CD4-positive, alpha-beta T cell treated with Interleukin-15 for 4 hours (primary cell): ENCODE measurements at places on chromosomes 13 and 19.
A peak's percentile ranks its signal among the peaks of the same experiment; 100 is the strongest.

- no peak for DNase-seq
Measured at GRCh38 chr19:57190301-57190700, 999 bp upstream of the ZNF264 start.

GRCh38 chr19:44742330-44743061, 6.0 kb upstream of the BCL3 start:
- DNase-seq = no peak

DNA sequence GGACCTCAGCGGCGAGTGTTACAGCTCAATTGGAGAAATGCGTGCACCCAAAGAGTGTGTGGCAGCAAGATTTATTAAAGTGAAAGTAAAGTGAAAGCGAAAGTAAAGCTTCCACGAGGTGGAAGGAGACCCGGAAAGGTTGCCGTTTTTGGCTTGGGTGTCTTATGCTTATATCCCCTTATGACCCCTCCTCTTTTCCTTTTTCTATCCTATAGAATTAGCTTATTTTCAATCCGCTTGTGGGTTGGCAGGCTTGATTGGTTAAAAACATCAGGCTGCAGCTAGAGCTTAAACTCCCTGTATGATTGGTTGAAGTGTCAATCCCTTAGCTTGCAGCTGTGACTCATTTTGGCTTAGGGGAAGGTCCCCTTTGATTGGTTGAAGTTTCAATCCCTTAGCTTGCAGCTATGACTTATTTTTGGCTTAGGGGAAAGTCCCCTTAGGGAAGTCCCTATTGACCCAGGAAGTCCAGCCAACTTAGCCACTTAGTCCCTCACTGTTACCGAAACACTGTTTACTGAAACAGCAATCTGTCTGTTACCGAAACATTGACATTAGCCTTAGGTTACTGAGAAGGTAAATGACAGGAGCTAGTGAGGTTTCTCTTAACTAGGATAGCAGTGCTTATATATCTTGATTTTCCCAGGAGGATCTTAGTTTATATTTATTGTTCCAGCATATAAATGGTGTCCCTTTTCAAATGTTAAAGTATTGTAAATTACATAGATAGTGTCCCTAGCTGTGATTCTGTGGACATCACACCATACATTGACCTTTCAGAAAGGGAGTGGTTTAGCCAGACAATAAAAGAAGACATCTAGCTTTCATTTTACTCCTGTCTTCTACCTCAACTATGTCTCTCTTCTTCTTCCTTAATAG, 575.8 kb downstream of the DACH1 start:
- peak; percentile 81 for DNase-seq

DNA sequence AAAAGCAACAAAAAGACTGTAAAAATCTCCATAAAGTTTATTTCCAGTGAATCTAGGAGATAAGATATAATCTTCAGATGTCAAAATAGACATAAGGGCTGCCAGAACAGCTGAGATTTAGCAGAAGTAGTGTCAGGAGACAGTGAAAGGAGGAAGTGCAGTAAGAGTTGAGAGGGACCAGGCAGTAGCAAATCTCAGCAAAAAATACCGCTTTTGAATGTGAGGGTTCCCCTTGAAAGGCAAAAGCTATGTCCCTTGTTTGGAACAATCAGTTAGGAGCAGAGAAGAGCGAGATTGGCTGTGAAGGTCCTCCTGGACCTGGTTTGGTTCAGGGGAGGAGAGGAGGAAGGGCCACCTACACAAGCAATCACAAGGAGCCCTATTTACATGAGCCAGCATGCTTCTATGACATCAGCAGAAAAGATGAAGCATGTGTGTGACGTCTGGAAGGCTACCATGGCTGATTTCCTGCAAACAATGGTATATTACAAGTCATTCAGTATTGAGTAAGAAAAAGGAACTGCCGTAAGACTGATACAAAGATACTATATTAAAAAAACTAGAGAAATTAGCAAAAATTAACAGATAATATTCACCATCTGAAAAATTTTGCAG, 98.9 kb upstream of the SIAH3 start:
- no peak for DNase-seq

- no peak for DNase-seq
Measured at GRCh38 chr13:39538816-39539790, 63.9 kb downstream of the LHFPL6 start.

- DNase-seq = no peak
Measured at GRCh38 chr13:73851104-73851503, 283.1 kb downstream of the KLF12 start.

DNA sequence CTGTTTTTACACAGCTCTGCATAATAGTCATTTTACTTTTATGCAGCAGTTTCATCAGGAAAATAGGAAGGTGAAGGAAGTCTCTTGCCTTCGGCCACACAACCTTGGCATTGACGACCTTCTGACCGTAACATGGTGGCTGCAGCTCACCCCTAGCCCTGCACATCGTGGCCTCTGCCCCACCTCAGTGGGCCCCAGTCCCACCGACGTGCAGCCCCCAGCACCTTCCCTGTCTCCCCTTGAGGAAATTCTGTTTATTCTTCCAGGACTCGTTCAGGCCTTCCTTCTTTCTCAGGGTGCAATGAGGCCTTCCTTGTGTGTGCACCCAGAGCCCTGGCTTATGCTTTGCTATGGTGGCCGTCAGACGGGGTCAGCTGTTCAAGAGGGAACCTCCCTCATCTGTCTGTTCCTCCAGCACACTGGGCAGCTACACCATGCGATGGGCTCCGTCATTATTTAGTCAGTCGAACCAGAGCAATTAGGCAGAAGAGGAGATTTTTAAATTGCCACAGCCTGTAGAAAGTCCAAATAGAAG, 33.3 kb downstream of the TMEM255B start:
- no peak for DNase-seq

DNA sequence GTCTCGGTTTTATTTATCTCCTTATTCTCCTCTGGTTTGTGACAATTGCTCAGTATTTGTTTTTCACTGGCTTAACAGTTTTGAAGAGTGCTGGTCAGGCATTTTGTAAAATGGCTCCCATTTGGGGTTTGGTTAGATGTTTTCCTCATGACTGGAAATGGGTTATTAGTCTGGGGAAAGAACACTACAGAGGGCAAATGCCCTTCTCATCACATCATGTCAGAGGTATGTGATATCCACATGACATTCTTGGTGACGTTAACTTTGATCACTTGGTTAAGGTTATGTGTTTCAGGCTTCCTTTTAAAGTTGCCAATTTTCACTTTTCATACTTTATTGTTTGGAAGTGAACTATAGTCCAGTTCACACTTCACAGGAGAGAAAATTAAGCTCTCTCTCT, 74.8 kb upstream of the KLHL1 start:
- DNase-seq = no peak

DNA sequence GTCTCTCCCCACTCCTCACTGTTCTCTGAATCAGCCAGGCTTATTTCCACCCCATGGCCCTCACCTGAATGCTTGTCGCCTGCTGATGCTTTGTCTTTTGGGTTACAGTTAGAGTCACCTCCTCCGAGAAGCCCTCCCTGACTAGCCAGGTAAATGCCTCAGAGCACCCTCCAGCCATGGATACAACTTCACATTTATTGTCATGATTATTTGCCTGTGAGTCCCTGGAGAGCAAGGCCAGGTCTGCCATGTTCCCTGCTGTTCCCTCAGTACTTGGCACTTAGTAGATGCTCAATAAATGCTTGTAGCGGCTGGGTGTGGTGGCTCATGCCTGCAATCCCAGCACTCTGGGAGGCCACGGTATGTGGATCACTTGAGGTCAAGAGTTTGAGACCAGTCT, 3.7 kb upstream of the PDE4C start:
- no peak for DNase-seq

- peak; percentile 73 for DNase-seq
Measured at GRCh38 chr13:24727731-24728601, 36.0 kb upstream of the RNF17 start.

- DNase-seq = no peak
Measured at GRCh38 chr13:38264363-38265131, 85.1 kb upstream of the UFM1 start.

GRCh38 chr13:94646904-94647303, 45.2 kb downstream of the GPR180 start:
- no peak for DNase-seq

- no peak for DNase-seq
Measured at GRCh38 chr19:2454962-2455850, 1.6 kb downstream of the LMNB2 start.

DNA sequence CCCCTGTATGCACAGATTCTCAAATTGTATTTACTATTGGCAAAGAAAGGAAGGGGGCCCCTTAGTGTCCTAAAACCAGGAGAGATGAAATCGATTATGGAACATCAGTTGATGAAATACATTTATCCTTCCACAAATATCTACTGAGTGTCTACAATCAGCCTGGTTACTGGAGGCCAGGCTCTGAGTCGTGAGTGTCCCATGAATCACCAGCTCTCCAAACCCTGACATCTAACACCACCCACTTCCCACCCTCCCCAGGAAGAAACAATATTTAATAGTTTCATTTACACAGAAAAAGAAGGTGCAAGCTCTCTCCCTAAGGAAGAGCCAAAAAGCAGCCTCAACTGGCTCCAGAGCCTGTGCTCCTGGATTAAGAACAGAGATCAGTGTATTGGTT, 25.2 kb downstream of the KCTD15 start:
- DNase-seq = no peak

GRCh38 chr13:57740719-57741118, 109.2 kb downstream of the PCDH17 start:
- DNase-seq = no peak

DNA sequence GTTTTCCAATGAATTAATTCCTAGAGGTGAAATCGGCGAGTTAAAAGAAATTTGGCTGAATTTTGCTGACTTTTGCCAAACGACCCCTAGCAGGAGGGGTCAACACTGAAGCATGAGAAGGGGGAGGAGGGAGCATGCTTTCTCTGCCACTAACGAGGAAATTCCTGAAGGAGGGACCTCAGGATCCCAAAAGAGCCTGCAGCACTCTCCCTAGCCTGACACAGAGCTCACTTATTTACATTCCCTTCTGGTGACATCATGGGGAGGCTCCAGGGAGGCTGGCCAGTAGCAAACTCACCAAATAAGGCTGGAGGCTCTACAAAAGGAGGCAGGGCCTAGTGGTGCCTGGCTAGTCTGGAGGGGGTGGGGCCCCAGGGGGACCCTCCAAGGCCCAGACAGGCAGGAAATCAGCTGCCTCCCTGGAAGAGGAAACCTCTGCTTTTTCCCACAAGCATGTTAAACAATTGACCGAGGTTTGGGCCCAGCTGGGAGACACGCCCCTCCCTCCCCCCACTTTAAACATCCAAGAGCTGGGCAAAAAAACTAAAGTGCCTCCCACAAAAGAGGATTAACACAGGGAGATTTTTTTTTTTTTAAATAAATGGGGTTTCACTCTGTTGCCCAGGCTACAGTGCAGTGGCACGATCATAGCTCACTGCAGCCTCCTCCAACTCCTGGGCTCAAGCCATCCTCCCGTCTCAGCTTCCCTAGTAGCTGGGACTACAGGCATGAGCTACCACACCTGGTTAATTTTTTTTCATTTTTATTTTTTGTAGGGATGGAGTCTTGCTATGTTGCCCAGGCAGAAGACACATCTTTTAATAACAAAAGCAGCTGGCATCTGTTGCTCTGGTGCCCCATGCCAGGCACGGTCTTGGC, 2.1 kb downstream of the DAPK3 start:
- DNase-seq = no peak

- DNase-seq = no peak
Measured at GRCh38 chr19:8302357-8302691, 5.8 kb downstream of the CD320 start.

- DNase-seq = no peak
Measured at GRCh38 chr13:74726206-74726605, 592.0 kb upstream of the KLF12 start.

GRCh38 chr19:34664168-34664567, 12.8 kb downstream of the SCGB2B2 start:
- no peak for DNase-seq

GRCh38 chr13:20701461-20701860, 2.0 kb upstream of the IL17D start:
- DNase-seq = no peak

DNA sequence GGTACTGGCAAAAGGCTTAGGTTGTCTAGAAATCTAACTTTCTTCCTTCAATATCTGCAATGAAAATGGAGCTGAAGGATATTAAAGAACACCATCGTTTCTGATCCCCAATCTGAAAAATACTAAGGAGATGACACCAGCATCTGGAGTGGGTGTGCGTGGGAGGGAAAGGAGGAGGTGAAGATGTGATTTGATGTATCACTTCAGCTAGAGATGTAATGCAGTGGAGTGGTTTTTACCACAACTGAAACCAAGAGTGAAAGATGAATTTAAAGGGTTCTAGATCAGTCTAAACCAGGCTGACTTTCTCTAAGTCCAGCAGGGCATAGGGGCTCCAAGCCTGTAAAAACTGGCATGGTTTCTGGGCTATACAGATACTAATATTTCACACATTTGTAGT, 148.4 kb downstream of the AKAP11 start:
- DNase-seq = no peak

GRCh38 chr13:108212886-108213285, 2.5 kb downstream of the LIG4 start:
- DNase-seq = no peak

DNA sequence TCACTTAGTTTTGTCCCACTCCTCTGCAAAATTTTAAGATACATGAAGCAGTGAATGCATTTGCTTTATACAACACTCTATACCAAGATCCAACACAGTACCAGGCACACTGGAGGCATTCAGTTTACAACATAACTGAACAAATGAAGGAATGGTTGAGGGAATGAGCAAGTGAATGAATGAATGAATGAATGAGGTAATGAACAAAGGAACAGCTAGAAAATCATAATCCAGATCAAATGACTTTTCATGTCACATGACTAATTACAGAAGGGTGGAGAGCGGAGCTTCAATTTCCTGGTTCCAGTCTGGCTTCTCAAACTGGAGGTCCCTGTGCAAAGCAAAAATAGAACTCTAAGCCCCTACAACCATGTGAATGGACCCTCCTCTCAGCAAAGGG, 16.7 kb downstream of the TBC1D4 start:
- no peak for DNase-seq

- DNase-seq = no peak
Measured at GRCh38 chr13:50794226-50794625, 49.3 kb downstream of the DLEU7 start.

DNA sequence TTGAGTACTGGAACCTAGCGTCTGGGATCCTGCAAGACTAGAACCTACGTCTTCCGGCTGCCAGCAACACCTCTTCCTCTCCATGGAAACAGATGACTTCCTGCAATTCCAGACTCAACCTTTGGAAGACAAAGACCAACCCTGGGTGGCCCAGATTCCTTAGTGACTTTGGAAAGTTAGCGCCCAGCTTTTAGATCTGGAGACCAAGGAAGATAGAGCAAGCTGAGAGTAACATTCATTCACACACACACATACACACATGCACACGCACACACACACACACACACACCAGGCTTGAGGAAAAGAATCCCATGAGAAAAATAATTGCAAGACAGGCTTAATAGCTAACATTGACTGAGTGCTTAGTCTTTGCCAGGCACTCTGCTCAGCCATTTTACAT, 788.9 kb downstream of the UQCRFS1 start:
- no peak for DNase-seq

DNA sequence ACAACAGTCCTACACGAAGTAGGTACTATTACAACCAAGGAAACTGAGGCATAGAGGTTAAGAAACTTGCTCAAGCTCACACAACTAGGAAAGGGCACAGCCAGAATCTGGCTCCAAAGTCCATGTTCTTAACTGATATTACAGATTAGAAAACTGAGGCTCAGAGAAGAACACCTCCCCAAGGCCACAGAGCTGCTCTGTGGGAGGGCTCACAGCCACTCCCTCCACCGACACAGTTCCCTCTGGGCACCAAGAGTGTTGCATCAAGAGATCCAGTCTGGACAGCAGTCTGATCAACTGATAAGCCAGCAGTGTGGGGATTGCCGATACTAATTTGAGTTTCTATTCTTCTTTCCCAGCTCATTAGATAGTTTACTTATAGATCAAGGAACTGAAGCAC, 29.5 kb downstream of the SLC15A1 start:
- no peak for DNase-seq

- DNase-seq = no peak
Measured at GRCh38 chr13:35729926-35730627, 253.6 kb upstream of the MAB21L1 start.
